ENCODE measurements at places on chromosomes 2 and 18.

DNA sequence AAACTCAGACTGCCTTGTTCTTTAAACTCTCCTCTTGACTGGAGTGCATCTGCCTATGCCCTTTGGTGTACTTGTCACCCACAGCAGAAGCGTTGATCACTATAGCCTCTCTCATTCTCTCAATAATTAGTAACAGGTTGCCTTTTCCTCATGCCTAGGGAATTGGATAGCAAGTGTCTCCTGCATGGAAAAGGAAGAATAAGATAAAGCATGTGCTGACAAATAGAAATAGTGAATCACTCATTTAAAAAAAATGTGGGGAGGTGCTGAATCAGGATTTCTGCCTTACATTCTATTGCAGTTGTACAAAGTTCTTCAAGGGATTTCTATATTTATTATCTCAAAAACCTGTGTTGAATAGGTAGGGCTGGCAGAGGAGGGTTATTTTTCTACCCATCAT is 323.0 kb downstream of the TXNL1 start:
- no peak for DNase-seq

DNA sequence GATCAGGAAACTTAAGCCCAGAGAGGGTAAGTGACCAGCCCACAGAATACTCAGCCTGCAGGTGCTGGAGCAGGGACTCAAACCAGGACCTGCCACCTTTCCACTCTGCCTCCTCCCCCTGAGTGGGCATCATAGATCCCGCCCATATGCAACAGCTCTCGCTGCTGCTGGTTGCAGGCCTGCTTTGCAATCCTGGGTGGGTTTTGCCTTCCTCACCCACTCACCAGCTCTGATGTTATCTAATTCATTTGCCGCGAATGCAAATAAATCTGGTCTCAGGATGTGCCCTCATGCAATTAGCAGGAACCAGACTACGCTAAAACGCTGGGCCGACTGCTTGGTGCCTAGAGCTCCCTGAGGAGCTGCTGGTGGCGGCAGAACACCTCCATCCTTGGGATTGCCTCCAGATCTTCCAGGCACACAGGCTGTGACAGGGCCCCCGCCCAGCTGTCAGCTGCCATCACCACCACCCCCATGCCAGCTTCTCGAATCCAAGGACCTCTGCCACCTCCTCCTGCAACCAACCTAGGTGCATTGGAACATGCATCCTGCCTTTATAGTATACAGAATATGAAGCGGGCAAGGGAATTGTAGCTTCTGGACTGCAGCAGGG is 28.8 kb downstream of the CNGA3 start:
- no peak for DNase-seq

GRCh38 chr2:11406958-11407381 is 59.0 kb downstream of the E2F6 start:
- peak; percentile 29 for DNase-seq

DNA sequence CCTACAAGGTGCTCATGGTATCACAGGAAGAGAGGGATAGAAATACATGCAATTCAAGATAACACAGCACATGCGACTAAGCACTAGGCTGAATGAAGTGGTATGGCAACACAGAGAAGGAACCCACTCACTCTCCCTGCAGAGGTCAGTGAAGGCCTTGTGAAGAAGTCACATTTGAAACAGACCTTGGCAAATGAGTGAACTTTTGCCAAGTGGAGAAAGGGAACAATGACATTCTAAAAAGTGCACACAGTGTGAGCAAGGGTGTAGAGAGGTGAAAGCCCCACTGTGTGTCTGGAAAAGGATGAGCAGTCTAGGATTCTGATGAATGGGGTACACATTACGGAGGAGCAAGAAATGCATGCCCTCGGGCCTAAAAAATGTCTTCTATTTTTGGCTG is 23.3 kb downstream of the KLF7 start:
- DNase-seq, result no peak

DNA sequence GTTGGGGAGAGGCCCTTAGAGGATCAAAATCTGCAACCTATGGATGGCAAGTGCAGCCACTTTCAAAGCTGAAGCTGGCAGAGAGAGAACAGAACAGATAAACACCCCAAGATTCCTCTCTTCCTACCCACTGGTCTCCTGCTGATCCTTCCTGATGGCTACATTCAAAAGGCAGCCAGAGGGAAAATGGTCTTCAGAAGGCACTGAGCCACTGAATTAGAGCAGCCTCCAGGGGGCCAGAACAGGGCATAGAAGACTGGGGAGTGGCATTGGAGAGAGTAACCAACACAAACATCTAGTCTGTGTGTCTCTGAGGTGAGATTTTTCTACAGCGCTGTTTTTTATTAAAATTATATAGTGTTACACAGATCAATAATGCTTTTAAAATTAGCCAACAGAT is 432.6 kb downstream of the PARD3B start:
- DNase-seq, result no peak

- no peak for DNase-seq
These were observed 34.7 kb downstream of the LRRTM1 start for GRCh38 chr2:80269806-80270205.

DNA sequence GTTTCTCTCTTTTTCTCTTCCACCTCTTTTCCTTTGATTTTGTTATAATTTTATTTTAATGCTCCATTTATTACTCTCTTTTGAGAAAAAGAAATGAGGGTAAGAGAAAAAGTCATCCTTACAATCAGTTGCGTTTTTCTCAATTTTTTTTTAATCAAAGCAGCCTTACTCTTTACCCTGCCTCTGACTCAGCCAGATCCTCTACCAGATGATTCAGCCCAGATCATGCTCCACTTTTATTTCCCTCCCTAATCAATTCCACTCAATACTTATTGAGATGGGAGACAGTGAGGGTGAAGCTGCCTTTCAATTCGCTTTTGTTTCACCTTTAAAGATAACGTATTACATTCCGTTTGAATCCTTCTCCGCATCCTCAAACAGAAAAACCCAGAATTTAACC is 337.9 kb downstream of the SATB2 start:
- no peak for DNase-seq

- DNase-seq, result peak; percentile 51
These were observed 6.1 kb upstream of the SERPINB8 start for GRCh38 chr18:63963615-63964256.

DNA sequence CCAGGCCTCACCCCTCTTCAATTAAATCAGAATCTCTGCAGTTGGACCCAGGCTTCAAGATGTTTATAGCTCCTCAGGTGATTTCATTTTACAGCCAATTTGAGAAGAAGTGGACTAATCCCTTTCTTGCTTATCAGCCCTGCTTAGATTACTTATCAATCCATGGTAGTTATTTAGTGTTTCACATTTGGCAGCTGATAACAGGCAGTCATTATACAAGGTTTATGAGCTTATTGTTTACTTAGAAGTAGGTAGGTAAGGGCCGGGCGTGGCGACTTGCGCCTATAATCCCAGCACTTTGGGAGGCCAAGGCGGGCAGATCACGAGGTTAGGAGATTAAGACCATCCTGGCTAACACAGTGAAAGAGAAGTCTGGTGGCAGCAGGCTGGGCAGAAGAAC is 237.5 kb downstream of the CTNNA2 start:
- DNase-seq, result no peak

DNA sequence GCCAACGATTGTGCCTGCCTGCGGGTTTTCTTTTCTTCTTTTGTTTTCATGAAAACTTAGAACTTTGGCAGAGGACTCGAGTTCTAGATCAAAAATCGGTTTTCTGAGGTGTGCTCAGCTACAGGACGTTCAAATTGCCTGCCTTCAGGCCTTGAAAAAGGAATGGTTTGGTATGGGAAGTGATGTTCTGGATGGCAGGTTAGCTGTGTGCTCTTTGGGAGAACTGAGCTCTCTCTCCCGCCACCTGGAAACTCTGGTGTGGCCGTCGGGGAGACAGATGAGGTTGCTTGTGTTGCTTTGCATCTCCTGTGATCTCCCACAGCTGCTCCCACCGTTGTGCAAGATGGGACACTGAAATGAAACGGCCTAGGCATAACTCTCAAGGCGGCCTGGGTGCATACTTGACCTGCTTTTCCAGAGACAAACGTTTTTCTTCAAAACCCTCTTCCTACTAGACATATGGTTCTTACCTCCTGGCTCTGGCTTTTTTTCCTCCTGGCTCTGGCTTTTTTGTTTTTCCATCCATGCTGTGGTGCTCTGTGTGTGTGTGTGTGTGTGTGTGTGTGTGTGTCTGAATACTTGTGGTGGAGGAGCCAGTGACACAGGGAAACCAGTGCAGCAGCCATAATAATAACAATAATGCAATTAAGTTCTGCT is 2.0 kb downstream of the FMNL2 start:
- DNase-seq, result no peak

DNA sequence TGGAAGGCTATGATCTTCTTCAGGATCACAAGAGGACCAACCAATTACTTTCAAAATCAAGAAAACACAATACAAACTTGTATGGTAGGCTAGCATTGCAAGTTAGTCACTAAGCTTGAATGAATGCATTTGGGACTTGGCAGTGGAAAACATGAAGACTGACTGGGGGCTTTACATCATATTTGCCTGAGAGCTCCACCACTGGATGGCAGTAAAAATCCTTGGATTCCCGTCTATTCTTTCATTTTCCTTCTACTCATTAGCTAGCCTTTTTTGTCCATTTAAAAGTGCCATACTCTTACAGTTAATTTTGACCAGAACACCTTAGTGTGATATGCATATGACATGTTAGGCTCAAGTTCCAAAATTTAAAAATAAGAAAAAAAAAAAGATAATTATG is 63.5 kb upstream of the RASGRP3 start:
- DNase-seq, result peak; percentile 23

Data from LoVo (cell line).